CD8-positive, alpha-beta memory T cell (primary cell): ENCODE measurements at places on chromosomes 4 and X. TPM values are rescaled to one million over a fixed set of nuclear protein-coding genes. Genes with fewer than 3 reads are reported as not detected.

Gene ANTXR2
- total RNA-seq, result 20.6 TPM

Gene XAGE3
- total RNA-seq, result not detected

Gene ATP8A1
- 23.3 TPM for total RNA-seq

Gene MAGEA2B
- total RNA-seq, result not detected

Gene NLRP2B
- not detected for total RNA-seq

- no peak for DNase-seq
These were observed 175.0 kb downstream of the NSUN7 start for GRCh38 chr4:40924793-40925117.

GRCh38 chr4:78057600-78058550 is 752 bp downstream of the FRAS1 start:
- no peak for DNase-seq
